ENCODE measurements at places on chromosomes 3 and 15.

DNA sequence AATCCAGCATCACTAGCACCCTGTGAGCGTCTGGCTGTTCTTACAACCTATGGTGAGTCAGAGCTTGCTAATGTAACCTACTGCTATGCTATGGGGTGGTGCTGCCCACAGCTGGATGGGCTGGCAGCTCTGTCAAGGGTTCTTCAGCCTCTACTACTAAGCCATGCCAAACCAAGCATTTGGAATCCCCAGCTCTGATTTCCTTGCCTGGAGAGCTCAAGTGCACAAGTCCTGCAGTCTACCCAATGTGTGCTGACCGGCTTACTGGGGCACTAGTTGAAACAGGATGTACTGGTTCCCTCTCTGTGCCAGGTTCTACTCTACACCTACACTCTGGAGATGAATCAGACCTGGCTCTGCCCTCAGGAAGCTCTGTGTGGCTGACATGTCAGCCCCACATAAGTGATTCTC lies 4.2 kb downstream of the TEX264 start:
- no peak for DNase-seq

DNA sequence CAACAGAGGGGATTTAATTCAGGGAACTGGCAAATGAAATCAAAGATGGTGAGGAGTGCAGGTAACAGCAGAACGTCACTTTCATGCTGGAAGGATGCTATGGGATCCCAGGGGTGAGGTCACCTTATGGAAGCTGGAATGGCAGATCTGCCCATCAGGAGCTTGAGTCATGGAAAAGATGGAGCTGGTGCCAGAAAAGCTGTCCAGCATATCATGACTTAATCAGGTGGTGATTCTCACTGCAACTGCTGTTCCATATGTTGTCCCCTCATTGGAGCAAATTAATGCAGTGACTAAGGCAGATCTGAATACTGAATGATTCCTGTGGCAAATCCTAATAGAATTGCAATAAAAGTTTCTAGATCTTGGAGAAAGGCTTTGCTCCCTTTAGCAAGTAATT lies 38.4 kb downstream of the HHLA2 start:
- DNase-seq: no peak

- DNase-seq: no peak
Observed at GRCh38 chr3:117473981-117474538, 764.5 kb downstream of the TUSC7 start.

DNA sequence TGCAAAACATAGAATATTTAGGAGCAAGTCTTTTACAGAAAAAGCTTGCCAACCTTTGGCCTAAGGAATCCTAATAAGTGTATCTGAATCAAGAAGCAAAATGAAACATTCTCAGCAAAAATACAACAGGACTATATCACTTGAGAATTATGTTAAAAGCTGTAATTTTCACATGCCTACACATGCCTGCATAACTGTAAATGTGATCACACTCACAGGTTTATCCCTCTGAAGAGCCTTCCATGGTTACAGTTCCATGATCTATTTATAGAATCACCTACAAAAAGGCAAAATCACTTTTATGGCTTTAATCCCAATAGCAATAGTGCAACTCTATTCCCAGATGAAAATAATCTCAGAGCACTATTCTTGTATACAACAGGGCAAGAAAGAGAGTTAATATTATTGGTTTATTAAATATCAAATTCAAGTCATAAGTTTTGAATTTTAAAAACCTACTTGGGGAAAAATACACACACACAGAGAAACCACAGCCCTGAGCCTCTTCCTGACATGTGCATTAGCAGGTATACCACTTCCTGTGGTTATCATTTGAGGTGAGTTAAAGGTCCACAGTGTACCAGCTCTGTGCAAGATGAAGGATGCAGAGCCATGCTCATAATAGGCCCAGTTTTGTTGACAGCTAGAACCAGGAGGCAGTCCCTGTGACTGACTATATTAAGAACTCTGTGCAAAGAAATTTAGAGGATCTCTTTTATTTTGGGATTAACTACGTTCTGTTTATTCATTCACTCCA lies 252.5 kb upstream of the TGFBR2 start:
- no peak for DNase-seq

GRCh38 chr3:122272879-122273278 lies 52.2 kb upstream of the CSTA start:
- DNase-seq: no peak

DNA sequence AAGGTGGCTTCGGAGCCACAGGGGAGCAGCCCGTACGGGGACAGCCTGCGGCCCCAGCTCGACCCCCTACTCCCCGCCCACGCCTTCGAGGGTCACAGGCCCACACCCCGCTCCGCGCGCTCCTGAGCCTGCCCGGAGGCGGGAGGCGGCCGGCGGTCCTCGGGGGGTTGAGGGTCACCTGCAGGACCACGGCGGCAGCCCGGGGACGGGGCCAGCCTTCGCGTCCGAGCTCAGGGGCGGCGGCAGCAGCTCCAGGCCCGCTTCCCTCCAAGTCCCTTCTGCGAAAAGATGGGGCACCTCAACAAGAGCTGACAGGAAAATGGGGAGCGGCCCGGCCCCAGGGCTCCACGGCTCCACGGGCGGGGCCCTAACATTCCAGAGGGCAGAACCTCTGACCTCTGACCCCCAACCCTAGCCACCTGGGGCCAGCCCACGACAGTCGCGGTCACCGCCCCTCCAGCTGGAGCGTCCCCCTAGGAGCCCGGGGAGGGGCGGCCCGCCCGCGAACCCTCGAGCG lies 428 bp downstream of the LYSMD4 start:
- no peak for DNase-seq

DNA sequence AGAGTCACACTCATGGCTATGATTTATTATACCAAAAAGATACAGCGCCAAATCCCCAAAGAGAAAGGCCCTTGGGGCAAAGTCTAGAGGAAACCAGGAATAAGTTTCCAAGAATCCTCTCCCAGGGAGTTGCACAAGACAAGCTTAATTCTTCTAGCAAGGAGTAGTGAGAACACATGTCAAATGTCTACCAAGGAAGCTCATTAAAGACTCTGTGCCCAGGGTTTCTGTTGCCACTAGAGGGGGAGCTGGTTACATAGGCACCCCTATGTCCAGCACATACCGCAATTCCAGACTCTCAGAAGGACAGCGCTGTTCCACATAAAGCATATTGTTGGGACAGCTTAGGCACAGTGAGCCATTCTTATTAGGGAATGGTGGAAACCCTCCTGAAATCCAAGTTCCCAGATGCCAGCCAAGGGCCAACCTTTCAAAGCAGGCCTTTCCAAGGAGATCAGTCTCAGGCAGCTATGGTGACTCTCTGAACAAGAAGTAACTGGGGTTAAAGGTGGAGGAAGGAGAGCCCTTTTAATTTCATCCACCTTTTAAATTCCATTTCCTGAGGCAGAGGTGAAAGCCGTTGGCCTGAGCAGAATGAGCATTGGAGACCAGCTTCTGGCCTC lies 194.2 kb downstream of the UACA start:
- peak; percentile 60 for DNase-seq

DNA sequence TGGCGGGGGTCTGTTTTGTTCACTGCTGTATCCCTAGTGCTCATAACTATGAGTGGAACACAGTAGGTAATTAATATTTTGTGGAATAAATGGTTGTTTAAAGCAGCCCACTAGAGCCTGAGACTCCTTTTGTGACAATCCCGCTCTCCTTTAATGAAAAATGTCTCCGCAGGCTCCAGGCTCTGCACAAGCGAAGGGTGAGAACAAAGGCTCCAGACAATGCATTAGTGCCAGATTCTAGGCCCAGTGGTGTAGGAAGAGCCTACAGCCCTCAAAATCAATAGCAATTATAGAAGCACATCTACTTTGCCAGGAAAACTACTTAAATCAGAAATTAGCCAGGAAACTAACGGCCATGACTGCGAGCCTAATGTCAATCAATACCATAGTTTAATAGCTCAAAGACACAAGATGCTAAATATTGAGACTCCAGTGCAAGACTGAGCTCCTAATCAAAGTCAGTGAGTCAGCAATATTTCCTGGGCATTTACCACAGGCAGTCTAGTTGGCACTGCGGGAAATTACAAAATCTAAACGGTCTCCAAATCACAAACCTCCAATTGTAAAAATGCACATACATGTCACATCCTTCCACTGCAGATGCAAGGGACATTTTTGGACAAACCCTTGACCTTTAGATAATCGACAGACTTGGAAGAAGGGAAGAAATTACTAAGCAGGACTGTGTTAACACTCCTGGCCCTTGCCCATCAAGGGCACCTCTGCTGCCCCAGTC lies 2.3 kb downstream of the ANXA2 start:
- no peak for DNase-seq

- peak; percentile 99 for DNase-seq
Observed at GRCh38 chr15:28977377-28978010, 91.7 kb downstream of the APBA2 start.

DNA sequence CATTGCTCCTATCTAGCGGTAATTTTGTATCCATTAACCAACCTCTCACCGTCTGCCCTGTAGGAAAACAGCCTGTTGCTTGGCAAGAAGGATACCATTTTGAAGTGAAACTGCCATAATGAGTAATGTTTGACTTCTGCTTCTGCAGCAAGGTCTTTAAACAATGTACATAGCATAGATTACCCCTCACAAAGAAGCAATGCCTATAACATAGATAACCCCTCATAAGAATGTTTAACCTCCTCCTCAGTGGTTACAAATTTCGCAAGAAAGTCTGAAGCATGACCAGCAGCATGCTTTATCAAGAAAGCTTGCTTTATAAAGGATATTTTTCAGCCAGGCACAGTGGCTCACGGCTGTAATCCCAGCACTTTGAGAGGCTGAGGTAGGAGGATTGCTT lies 61.2 kb upstream of the MFGE8 start:
- DNase-seq: peak; percentile 28

GRCh38 chr3:192409201-192409837 lies 318.0 kb downstream of the FGF12 start:
- peak; percentile 18 for DNase-seq

GRCh38 chr3:30704931-30705890 lies 98.8 kb downstream of the TGFBR2 start:
- DNase-seq: no peak

- peak; percentile 11 for DNase-seq
Observed at GRCh38 chr3:76365275-76365674, 579.9 kb upstream of the ZNF717 start.

- peak; percentile 48 for DNase-seq
Observed at GRCh38 chr3:50008931-50009330, 69.0 kb downstream of the RBM6 start.

- DNase-seq: peak; percentile 8
Observed at GRCh38 chr3:74897006-74897405, 282.5 kb upstream of the CNTN3 start.

DNA sequence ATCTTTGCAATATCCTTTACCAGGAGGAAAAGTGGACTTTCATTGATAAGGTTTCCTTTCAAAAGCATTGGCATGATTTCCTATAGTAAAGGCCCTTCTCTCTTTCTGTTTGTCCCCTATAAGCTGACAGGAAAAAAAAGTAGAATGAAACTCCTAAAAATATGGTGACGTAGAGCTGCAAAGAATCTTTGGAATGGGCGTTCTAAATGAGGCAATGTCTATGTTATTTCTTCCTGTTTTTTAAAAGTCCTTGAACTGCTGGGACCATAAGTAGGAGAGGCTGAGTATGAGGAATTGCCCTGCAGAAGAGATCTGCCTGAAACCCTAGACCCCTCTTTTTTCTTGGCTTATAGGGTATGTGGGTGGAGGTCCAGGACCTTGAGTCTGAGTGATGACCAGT lies 17.2 kb downstream of the ST3GAL6 start:
- DNase-seq: peak; percentile 76

- DNase-seq: no peak
Observed at GRCh38 chr3:98359250-98359649, 5.6 kb downstream of the OR5K4 start.

GRCh38 chr3:56862352-56863062 lies 60.8 kb upstream of the ARHGEF3 start:
- peak; percentile 60 for DNase-seq

DNA sequence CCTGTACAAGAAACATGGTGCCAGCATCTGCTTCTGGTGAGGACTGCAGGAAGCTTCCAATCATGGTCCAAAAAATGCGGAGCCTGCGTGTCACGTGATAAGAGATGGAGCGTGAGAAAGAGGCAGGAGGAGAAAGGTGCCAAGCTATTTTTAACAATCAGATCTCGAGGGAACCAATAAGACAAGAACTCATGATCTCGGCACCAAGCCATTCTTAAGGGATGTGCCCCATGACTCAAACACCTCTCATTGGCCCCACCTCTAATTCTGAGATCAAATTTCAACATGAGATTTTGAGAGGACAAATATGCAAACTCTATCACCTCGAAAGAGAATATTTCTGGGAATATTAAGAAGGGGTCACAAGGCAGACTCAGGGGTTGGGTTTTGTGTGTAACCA lies 107.2 kb downstream of the PYDC2 start:
- DNase-seq: no peak

GRCh38 chr15:88141269-88141889 lies 115.2 kb downstream of the NTRK3 start:
- DNase-seq: no peak

DNA sequence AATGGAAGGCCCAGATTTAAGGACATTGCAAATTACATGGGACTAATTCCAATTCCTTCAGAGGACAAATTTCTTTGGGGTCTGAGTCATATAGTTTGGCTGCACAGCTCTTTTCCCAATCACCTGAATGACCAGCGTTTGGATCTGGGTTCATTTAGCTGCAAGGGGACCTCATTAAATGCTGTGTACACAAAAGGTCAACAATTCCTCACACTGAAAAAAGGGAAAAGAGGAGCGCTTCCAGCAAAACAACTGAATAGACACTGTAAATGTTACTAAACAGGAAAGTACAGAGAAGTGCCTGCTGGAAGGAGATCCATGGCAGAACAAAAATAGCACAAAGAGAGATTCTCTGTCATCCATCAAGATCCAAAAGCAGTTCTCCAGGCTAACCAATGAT lies 356.0 kb upstream of the LMCD1 start:
- no peak for DNase-seq

- DNase-seq: no peak
Observed at GRCh38 chr3:114115143-114115542, 58.6 kb downstream of the QTRT2 start.

DNA sequence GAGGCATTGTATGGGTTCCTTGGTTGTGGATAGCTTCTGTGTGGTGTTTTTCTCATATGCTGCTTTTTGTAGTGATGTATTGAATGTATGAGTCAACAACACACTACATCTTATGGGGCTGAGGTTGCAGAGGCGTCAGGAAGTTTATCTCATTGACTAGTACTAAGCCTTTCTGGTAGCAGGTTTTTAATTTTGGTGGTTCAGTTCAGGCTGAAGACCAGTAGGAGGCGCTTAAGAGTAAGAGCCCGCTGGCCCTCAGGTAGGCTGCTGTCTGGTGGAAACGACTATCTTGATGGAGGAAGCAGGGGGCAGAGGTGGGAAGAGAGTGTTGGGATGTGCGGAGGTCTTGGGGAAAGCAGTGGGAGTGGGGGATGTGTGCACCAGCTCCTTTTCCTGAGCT lies 62.4 kb downstream of the RTP4 start:
- DNase-seq: no peak

- peak; percentile 19 for DNase-seq
Observed at GRCh38 chr3:158395421-158395820, 175.6 kb upstream of the MLF1 start.

Data from fibroblast of skin of back (primary cell).